ENCODE measurements at places on chromosomes 5 and 9.

DNA sequence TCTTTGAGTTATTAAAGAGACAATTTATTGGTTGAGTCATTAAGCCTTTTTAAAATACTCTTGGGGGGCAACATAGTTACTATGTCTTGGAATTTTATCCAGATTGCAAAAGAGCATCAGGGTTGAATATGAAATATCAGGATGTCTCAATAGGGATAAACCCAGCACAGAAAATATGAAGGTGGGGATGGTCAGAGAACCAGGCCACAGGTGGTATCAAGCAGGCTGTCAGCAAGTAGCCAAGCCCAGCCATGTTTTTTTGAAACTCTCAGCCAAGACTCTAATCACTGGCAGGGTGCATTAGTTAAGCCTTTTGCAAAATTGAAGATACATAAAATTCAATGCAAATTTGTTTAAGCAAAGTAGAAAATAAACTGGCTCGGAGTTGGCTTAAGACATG lies 468.9 kb downstream of the DTWD2 start:
- DNase-seq: no peak

DNA sequence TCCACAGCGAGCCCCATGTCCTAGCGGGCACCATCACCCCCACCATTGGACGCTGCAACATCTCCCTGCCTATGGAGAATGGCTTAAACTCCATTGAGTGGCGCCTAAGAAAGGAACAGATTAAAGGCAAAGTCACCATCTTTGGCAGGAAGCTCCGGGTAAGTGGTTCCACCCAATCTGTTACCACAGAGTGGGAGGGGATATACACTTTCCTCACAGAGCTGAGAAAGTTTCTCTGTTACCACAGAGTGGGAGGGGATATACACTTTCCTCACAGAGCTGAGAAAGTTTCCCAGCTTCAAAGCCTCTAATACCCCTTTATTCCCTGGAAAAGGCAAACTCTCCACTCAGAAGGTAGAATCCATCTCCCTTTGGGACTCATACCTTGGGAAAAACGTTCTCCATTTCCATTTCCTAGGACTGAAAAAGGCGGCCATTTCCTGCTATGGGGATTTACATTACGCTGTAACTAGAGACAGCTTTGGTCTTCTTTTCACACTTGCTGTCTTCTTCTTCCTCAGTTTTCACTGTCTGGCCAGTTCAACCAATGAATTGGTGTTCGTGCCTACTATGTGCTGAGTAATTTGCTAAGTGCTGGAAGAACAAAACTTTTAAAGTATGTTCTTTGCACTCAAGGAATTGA lies 63.4 kb upstream of the WWC1 start:
- no peak for DNase-seq

- no peak for DNase-seq
These were observed 23.2 kb upstream of the LRRC14B start for GRCh38 chr5:167982-168660.

DNA sequence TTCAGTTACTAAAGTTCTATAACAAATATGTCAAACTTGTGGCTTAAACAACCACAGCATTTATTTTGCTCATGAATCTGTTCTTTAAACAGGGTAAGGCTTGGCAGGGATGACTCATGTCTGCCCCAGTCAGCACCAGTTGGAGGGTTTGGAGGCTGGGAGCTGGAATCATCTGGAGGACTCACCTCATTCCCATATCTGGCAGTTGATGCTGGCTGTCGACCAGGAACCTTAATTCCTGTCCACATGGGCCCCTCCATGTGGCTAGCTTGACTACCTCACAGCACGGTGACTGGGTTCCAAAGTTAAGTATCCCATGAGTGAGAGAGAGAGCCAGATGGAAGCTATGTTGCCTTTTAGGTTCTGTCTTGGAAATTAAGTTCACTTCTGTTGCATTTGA lies 13.8 kb upstream of the CCL28 start:
- DNase-seq: no peak

DNA sequence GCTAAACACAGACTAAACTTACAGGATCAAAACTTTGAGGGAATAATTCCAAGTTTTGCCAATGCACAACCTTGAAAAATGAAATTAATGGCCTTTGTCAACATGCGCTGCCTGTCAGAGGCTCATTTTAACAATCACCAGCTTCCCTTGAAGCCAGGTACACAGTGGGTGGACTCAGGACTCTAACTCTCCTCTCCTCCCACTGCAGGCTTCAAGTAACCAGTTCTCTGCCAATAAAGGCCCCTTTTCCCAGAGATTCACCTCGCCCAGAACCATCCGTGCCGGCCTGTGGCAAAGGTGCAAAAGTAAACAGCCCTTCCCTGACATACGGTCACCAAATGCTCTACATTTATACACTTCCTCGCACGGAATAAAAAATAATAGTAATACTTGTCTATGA lies 18.4 kb upstream of the FBP2 start:
- no peak for DNase-seq

DNA sequence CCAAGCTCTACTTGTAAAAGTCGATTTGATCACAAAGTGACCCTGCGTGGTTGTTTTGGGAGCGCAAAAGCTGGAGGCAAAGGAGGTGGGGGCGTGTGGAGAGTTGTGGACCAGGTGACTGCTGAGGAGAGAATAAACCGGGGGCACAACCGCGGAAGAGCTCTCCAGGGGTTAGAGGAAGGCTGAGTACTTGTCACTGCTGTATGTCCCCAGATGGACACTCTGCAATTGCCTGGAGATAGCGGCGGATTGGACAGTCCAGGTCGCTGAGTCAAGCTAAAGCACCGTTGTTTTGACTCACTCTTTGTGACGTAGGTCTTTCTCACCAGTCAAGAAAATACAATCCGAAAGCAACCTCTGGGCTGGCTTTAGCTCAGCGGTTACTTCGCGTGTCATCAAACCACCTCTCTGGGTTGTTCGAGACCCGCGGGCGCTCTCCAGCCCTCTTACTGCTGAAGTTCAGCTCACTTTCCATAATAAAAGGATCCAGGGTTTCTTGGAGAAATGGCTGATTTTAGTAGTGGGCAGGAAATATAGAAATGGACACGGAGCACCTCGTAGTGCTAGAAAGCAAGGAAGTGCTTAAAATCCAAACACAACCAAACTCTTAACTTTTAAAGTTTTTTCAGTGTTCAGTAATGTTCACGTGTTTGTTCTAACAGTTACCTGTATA lies 25.7 kb downstream of the ZMAT2 start:
- peak; percentile 13 for DNase-seq

GRCh38 chr9:13555516-13555915 lies 276.0 kb upstream of the MPDZ start:
- no peak for DNase-seq

GRCh38 chr5:68922172-68922987 lies 171.4 kb upstream of the SLC30A5 start:
- DNase-seq: no peak

DNA sequence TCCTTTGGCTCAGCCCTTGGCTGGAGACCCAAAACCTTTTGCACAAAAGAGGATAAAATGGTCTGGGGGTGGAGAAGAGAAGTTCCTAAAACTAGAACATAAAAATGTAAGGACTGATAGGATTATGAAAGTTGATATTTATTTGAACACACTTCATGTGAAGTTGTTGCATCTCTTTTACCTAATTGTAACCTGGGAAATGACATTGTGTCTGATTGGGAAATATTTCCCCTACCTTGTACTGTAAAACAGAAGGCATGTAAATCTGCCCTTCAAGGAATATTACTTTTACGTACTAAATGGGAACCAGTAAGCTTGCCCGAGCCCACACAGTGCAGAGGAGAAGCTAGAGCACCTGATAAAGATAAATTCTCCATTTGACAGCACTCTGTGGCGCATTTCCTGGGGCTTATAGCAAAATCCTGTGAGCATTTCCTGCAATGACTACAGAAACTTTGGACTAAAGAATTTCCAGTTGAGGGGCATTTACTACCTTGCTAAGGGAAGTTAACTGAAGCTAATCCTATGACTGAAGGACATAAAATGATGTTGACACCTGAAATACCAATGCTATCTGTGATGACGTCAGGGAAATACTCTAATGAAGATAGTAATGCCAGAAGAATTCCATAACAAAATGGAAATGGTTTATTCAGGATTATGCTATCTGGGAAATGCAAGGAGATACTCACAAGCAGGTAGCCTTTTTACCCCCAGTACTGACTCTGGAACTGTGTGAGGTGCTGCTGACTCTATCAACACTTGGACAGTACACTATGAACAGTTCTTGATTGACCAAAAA lies 78.3 kb upstream of the LIFR start:
- DNase-seq: no peak

DNA sequence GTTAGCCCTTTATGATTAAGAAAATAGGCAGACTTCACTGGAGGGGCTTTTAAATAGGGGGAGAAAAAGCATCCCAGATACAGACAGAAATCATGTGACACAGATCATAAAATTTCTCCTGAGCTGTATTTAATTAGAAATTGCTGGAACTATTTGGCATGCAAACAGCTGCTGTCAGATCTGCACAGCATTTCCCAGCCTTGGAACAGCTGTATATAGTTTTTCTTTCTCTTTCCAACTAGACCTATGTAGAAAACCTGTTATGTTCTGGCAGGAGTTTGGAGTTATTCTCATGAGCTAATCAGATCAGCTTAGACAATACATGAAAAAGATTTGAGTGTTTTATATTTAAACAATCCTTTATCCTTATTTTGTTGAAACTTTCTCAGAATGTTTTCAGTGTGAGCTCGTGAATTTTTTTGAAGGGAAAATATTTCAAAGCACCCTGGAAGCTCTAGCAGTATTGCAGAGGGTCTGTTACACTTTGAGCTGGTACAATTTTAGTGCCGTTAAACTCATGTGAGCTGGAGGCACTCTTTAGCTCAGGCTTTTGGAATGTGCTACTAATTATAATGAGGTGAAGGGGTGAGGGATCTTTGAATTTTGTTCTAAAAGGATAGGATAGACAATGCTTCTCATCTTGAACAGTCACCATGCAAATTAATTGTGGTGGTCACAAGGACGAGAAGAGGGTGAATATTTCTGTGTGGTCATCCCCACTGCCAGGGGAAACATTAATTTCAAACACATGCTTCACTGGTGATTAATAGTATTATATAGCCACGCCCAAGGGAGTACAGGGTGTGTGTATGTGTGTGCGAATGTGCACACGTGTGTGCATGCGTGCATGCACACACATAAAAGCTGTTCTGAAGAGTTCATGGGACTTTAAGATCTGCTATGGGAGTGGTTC lies 239.4 kb upstream of the FBXL7 start:
- no peak for DNase-seq

GRCh38 chr5:143691945-143692290 lies 120.0 kb upstream of the HMHB1 start:
- DNase-seq: no peak

DNA sequence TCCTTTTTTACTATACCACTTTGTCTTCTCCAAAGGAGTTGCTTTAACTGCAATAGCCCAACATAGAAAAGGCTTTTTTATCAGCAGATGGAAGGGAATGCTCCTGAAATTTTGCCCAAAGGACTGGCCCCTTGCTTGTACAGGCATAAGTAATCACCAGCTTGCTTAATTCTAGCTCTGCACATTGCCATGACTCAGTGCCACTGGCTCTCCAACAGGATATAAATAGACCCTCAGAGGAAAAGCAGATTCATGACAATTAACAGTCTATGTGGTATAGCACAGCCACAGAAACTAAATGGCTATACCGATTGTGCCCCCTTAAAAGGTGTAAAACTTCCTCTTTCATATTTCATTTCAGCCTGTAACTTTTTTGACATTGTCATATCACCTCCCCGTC lies 227.0 kb downstream of the ZNF608 start:
- DNase-seq: no peak

DNA sequence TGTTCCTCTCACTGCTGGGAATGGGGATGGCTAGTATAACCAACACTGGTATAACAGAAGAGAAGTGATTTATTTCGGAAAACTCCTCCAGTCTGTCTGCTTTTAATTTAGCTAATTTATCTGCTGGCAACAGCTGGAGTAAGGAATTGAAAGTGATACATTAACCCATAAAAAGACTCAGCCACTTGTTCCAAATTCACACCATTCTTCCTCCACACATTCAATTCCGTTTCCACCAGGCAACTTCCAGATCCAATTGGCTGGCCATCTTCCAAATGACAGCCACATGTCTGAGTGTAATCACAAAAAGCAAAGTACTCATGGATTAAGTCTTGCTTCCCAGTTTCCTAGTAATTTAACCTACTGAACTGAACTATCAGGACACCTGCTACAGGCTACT lies 77.1 kb upstream of the RETREG1 start:
- no peak for DNase-seq

DNA sequence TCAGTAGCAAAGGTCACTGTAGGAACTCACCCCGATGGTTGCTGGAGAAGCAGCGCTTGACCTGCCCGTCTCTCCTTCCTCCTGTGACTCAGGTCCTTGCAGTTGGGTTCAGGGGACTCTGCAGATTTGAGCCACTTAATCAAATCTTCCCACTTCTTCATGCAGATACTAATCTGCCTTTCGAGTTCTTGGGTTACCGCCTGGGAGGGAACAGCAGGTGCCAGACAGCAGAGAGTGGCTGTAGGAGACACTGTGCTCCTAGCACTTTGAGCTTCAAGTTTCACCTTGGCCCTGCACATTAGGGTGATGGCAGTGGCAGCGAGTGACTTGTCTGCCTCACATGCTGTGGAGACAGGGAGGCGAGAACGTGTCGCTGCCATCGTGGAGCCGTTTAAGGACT lies 478.3 kb downstream of the PSAT1 start:
- no peak for DNase-seq

GRCh38 chr9:3495855-3496254 lies 29.9 kb downstream of the RFX3 start:
- no peak for DNase-seq

DNA sequence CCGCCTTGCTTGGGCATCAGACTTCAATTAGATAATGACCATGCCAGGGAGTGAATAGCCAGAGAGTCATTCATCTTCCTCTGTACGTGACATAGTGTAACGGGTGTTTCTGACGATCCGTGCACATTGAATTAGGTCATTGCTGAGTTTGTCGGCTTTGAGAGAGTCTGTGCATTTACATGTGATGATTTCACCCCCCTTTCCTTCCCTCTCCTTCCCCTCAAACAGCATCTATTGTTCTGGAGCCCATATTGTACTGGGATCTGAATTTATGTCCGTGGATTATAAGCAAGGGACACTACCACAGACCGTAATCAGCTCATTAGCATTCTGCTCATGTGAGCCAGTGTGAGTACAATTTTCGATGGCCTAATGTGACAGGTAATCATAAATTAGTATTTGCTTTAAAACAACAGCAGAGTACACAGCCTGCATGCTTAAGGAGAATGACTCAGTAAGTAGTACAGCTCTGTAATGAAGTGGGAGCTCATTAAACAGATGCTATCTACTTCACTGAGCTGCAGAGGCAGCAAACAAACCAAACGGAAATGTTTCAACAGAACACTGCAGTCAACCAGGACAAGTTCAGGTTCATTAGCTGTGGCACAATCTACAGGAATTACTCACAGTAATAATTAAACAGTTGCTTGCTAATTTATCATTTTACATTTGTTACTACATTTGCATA lies 302.1 kb downstream of the CSNK1G3 start:
- no peak for DNase-seq

GRCh38 chr5:51389288-51389576 lies 6.0 kb downstream of the ISL1 start:
- DNase-seq: no peak

GRCh38 chr5:73238873-73239272 lies 65.9 kb downstream of the TMEM174 start:
- DNase-seq: no peak
